Liver (tissue), 10 donors: ENCODE measurements at places on chromosomes 6 and 20. TPM values are rescaled to one million over a fixed set of nuclear protein-coding genes. Genes with fewer than 3 reads are reported as not detected.

HLA-DMA gene
- 7.8 TPM for total RNA-seq

DNA sequence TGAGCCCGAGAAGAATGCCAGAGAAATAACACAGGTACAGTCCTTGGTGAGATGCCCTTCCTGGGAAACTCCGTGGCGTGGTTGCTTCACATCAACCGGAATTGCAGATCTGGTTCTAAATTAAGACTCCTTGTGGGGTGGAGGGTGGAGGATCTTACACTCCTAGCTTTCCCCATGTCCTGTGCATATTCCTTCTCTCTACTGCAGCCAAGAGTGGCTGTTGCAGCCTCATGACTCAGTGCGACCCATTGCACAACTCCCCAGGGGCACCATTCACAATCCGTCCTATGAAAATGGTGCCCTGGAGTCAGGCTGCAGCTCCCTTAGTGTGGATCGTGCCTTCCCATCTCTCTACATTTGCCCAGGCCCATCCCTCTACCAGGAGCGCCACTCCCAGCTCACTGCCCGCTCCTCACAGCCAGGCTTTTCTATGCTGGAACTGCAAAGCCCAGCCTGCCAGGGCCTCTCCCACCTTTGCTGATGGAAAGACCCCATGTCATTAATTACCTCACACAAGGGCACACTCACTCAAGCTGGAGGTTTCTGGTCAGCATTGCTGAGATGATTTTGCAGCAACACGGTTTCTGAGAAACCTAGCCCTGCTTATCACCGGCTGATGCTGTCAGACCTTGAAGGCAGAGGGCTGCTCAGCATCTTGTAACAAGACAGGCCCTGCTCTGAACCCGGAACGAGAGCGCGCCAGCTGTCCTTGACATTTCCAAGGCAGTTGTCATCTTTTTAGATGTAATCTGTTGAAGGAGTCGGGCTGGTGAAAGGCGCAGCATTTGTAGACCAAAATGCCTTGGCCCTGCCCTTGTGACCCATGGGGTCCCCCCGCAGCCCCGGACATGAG is 39.7 kb downstream of the SIRPA start:
- DNase-seq = no peak

DNA sequence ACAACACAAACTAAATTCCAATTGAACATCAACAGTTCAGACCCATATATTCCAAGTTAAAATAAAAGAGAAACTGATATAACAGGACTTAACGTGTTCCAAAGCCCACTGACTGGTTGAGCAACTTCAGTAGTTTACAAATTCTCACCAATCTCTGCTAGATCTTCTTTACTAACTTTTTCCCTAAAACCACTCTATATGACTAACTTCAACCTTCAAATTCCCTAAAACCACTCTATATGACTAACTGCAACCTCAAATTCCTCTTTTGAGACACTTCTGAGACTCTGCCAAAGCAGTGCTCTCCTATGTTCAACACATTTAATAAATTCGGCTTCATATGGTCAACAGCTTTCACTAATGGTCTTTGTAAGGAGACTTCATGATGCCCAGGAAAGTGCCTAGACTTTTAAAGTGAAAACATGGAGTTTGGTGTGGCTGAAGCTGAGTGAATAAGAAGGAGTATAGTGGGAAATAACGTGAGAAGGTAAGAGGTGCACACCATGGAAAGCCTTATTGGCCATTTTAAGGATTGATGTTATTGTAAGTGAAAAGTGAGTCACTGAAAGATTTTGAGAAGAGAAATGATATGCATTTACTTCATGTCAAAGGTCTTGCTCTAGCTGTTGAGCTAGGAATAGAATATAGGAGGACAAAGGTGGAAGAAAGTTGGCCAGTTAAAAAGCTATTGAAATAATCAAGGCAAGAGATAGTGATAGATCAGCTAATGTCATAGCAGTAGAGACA is 134.0 kb upstream of the HCRTR2 start:
- no peak for DNase-seq

- no peak for DNase-seq
Observed at GRCh38 chr6:11815231-11815630, 36.6 kb upstream of the ADTRP start.

- no peak for DNase-seq
Observed at GRCh38 chr6:11271228-11272020, 39.0 kb upstream of the NEDD9 start.

ENPP5 gene
- 3.2 TPM for total RNA-seq

CDC25B gene
- total RNA-seq = 11.9 TPM

DNA sequence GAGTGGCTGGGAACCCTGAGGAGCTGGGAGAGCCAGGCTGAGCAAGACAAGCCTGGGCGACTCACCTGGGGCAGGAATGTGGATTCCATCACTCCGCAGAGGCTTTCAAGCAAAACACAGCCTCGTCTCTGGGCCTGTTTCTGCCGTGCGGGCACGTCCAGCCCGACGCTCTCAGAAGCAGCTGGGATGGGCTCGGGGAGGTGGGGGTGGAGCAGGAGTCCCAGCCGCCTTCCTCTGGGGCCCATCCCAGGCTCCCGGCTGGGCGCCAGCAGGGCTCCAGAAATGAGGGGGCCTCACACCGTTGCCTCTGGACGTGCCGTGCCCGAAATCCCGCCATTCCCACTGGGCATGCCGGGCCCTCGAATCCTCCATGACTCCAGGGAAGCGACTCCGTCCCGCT is 8.7 kb upstream of the RPS21 start:
- no peak for DNase-seq

GRCh38 chr6:1479095-1479494 is 89.7 kb downstream of the FOXF2 start:
- DNase-seq = no peak

- no peak for DNase-seq
Observed at GRCh38 chr6:137246791-137247202, 27.6 kb upstream of the IFNGR1 start.

- no peak for DNase-seq
Observed at GRCh38 chr6:70312165-70312745, 9.4 kb upstream of the COL9A1 start.

GRCh38 chr6:11426571-11426970 is 111.0 kb upstream of the TMEM170B start:
- DNase-seq = no peak

GRCh38 chr6:118102401-118102800 is 195.3 kb downstream of the SLC35F1 start:
- no peak for DNase-seq

GRCh38 chr6:484746-485145 is 93.2 kb downstream of the IRF4 start:
- DNase-seq = no peak

GRCh38 chr6:131317516-131317915 is 182.2 kb downstream of the AKAP7 start:
- no peak for DNase-seq

GRCh38 chr6:81838724-81839426 is 86.4 kb upstream of the TENT5A start:
- no peak for DNase-seq

WFDC12 gene
- not detected for total RNA-seq
